ENCODE measurements at places on chromosomes 16 and 17.

DNA sequence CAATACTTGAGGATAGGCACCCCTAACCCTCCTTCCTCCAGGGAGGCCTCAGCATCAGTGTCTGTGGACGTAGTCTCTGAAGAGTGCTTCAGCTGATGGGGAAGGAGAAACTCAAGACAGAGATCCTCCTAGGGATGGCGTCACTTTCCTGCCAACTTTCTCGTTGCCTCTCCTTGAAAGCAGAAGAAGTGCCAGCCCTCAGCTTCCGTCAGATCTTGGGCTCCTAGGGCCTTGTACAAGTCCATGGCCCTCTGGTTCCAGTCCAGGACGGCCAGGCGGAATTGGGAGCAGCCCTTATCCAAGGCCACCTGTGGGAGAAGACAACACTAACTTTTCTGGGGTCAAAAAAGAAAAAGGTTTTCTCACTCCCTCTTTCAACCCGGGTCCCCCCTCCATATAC is 1.3 kb downstream of the SAT2 start:
- DNase-seq = no peak

GRCh38 chr16:23232806-23233205 is 50.3 kb downstream of the SCNN1G start:
- DNase-seq = no peak

GRCh38 chr17:45974916-45975630 is 24.0 kb upstream of the STH start:
- no peak for DNase-seq

DNA sequence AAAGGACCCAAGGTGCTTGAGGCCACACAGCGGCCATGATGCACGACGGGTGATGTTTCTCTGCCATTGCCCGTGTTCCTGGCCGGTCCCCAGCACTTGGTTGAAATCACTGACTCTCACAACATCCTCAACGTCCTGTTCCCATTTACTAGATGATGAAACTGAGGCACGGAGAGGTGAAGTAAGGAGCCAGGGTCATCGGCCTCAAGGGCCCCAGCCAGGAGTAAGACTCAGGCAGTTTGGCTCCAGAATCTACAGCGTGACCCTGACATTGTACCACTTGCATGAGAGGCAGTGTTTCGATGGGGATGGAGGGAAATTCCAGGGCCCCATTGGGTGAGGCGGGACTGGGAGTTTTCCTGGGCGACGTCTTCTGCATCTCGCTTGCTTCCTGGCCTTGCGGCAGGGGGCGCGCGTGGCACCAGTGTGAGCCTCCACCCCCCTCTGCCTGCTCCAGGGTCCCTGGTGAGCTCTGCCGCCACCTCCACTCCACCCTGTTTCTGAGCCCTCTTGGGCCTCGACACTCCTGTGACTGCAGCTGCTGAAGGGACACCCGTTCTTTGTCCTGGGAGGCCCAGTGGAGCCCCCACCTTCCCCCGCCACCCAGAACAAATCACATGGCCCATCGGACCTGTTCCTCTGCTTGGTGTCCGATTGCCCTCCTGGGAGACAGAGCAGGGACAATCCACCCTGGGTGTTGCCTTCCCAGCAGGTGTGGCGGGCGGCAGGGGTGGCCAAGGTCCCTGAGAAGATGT is 133.0 kb upstream of the GSE1 start:
- no peak for DNase-seq

- no peak for DNase-seq
Measured at GRCh38 chr17:48294020-48294805, 135.8 kb downstream of the SKAP1 start.

- no peak for DNase-seq
Measured at GRCh38 chr17:77352441-77352840, 211.7 kb downstream of the SEC14L1 start.

GRCh38 chr16:4572715-4573114 is 16.6 kb downstream of the C16orf96 start:
- DNase-seq = no peak

All from T-helper 1 cell (primary cell).